ENCODE measurements at places on chromosomes 5 and 9.

DNA sequence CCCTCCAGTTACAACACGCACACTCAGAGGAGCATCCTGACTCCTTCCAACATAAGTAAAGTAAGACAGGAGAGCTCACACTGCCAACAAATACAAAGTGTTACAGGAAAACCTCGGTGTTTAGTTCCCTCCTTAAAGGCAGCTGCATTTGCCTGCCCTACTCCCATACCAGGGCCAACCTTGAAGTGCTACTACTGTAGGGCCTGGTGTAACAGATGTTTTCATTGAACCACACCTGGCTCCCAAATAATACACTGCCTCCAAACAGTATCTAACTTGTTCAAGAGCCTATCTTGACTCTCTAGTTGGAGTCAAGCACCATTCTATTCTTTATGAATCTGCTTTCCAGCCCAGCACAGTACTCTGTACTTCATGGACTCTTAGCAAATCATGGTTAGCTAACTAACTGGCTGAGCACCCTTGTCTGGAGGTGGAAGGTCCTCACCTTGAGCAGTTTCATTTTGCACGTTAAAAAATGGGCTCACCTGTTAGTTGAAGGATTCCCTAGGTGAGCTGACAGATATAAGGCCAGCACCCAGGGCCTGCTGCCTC is 34.6 kb downstream of the TTC39B start:
- no peak for DNase-seq

GRCh38 chr5:107469485-107470294 is 201.0 kb downstream of the EFNA5 start:
- DNase-seq, result no peak

DNA sequence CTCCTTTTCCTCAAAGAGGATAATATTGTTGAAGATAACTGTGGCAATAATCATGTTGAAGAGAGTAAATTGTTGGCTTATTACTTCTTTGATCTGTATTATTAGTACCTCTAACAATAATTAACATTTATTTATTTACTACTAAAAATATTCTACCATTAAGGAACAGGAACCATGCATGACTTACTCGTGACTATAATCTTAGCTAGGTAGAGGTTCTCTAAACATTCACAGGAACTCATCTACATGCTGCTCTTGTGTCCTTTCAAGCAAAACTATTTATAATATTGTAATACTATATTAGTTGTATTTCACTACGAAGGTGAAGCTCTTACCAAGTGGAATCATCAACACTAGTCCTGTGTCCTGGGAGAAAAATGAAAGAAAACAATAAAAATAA is 3.1 kb downstream of the SOX30 start:
- no peak for DNase-seq

GRCh38 chr5:82362636-82363035 is 84.5 kb upstream of the RPS23 start:
- DNase-seq, result no peak

GRCh38 chr5:154506049-154506715 is 28.2 kb upstream of the HAND1 start:
- DNase-seq, result no peak

DNA sequence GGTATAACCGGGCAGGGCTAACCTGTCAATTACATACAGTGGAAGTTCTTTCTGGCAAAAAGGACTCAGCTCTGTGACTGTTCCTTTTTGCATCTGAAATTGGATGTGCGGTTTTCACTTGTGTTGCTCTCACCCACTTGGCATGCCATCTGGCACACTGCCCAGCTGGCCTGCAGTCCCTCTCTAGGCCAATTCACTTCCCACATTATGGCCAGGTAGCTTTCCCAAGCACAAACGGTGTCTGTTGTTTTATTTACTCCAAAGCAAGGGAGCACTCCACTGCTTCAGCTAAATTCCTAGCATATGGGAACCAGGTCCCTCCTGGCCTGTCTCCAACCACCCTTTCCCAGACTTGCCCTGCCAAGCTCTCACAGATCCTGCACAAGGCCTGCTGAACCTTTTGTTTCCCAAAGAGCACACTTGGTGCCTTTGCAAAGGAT is 132.5 kb downstream of the SEMA6A start:
- no peak for DNase-seq

- DNase-seq, result no peak
Observed at GRCh38 chr5:66560371-66560770, 35.8 kb upstream of the MAST4 start.

DNA sequence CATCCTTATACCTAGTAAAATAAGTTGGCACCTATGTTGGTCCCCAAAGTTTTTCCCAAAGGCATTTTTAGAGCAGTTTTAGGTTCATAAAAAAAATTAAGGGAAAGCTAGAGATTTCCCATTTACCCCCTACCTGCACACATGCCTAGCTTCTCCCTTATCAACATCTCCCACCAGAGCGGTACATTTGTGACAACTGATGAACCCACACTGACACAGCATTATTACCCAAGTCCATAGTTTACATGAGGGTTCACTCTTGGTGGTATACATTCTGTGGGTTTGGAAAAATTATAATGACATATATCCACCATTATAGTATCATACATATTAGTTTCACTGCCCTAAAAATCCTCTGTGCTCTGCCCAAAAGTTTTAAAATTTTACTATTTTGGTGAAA is 12.0 kb downstream of the RAD1 start:
- DNase-seq, result no peak

GRCh38 chr9:134391319-134392231 is 65.3 kb downstream of the RXRA start:
- peak; percentile 77 for DNase-seq

- DNase-seq, result no peak
Observed at GRCh38 chr5:83641946-83642345, 78.7 kb downstream of the HAPLN1 start.

- DNase-seq, result peak; percentile 67
Observed at GRCh38 chr9:21465859-21466518, 16.1 kb downstream of the IFNE start.

GRCh38 chr5:11075035-11075805 is 314.2 kb upstream of the DAP start:
- no peak for DNase-seq

DNA sequence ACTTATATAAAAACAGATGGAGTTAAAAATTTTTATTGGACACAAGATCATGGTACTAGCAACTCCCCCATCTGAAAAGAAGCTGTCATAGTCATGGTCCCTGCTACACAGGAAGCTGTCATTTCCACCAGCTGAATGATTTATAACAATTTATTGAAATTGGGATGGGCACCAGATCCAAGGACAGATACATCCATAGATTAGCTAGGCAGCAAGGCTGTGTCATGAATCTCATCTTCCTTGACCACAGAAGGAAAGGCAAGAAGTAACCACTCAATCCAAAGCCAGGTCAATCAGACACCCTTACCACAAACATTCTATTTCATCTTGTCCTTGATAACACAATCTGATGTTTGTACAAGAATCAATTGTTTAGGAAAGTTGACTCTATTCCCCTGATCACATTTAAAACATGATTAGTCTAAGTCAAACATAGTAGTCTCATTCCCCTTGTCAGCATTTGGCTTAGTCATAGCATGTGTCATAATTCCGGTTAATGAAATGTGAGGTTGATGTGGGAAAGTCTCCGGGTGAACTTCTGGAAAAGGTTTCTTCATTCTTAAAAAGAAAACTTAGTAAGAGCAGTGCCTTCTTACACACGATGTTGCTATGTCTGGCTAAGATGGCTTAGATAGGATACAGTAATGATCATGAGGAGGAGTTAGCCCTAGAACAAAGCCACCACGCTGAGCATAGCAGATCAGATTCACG is 462.6 kb upstream of the PAPPA start:
- no peak for DNase-seq

GRCh38 chr9:16236882-16237281 is 633.6 kb downstream of the BNC2 start:
- no peak for DNase-seq

DNA sequence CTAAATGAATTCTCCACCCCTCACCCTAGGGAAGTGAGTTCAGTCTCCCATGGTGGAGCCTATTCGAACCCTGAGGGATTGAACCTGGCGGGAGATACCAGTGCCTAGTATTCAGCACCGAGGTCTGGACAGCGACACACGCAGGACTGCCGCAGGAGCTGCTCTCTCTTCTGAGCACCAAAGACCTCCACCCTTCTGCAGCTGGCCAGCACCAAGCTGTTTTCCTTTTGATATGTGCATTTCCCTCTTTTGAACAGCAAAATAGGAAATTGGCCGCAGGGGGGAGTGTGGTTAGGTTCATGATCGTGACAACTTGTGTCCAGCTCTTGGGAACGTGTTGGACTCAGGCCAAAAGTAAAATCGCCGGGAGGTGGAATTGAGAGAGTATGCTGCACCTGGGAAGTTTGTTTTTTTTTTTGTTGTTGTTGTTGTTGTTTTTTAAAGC is 1.2 kb upstream of the PCSK1 start:
- DNase-seq, result peak; percentile 8

DNA sequence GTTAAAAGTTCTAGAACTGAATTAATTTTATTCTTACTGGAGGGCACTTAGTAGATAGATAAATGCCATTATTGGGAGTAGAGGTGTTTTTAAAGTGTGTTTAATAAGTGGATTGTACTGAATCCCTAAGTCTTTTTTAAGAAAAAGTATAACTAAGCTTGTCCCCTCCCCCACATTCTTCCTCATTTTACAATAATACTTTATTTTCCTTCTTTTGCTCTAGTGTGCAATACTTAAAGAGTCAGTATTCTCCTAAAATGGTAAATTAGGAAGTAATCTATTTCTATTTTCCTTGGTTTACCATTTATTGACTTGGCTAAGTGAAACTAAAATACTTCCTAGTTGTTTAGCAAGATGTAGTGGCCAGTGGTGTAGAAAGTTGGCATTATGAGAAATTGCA is 11.6 kb downstream of the UBLCP1 start:
- DNase-seq, result no peak

- no peak for DNase-seq
Observed at GRCh38 chr9:128555180-128555721, 2.9 kb downstream of the SPTAN1 start.

GRCh38 chr5:150556859-150557508 is 49.1 kb downstream of the NDST1 start:
- DNase-seq, result no peak

DNA sequence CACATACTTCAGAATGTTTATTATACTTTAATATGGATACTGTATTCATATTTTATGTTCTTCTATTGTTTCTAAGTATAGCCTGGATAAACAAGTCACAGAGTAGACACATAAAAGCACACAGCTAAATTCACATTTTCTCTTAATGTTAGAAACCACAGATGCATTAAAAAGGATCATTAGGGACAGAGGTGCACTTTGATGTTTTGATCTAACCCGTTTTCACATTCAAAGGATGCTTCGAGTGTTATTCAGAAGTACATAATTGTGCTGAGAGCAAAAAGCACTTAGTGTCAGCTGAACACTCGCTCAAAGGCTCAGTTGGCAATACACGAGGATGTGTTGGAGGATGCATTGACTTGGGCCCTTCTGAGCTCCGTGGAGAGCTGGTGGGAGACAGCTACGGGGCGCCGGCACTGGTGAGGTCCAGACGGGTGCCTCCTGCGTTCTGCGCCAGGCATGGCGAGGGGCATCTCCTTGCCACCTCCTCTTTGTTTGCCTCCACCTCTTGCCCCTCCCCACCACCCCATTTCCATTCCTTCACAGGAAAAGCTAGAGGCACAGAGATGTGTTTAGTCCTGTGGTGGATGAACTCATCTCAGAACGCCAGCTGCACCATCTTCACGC is 35.5 kb downstream of the MED10 start:
- DNase-seq, result no peak

DNA sequence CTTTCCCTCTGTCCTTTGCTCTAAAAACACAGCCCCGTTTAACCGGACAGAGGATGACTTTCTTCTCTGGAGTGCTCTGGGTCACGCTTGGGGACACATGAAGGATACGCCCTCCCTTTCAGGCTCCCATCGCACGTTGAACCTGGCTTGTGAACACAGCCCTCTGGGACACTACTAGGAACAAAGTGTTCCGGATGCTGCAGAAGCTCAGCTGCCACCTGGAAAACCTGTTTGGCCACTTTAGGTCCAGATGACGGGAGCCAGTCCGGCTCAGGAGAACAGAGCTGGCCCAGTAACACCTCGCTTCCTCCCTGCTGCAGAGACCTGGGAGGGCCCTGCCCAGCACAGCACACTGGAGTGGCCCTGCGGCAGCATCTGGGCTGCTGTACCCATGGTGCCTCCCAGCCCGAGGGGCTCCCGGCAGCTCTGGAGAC is 60.1 kb downstream of the GADD45G start:
- no peak for DNase-seq

GRCh38 chr5:1747803-1748085 is 51.9 kb downstream of the MRPL36 start:
- no peak for DNase-seq

DNA sequence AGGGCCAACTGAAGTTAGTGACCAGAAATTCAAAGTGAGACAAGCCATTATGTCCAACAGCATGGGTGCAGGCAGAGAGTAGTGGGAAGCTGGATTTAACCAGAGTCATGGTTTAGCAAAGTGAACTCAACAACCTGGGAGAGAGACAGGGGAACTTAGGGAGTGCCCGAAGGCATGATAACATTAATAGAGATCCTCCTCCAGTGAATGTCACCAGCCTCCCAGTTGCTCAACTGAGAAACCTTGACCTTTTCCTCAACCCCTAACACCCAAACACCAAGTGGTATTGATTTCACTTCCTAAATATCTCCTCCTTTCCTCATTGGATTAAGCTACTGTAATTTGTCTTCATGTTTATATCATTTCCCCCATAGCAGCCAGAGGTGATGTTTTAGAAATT is 42.6 kb downstream of the HMGCS1 start:
- no peak for DNase-seq

DNA sequence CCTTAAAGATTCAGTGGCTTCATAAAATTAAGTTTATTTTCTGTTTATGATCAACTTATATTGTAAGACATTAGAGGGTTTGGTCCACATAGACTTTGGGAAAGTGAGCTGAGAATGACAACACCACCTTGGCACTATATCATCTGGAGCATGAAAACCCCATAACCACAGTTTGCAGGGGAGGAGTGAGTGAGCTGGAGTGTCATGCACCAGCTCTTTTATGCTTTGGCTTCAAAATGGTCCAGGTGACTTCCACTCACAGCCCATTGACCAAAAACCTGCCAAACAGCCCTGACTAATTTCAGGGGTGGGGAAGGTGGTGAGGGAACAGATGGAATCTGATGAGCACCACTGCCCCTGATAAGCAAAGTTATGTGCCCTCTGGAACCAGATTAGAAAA is 295.8 kb downstream of the DMRTA1 start:
- no peak for DNase-seq

DNA sequence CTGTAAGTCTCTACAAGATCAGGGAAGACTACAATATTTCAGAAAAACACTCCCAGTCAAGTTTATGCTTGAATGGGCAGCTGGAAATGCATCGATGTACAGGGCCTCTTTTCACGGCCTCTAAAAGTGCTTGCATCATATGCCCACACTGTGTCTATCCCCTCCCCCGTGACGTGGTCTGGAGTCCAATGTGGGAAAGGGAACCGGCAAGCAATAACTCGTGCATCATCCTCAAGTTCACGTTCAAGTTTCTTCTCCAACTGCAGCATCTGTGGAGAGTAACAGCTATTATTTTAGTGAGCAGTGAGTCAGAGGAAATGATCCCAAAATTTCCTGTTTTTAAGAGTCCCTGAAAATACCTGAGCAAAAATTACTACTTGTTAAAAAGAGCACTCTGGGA is 22.3 kb downstream of the ATPSCKMT start:
- DNase-seq, result no peak

- DNase-seq, result no peak
Observed at GRCh38 chr9:137454145-137454596, 5.0 kb downstream of the NSMF start.

All from CD4-positive, alpha-beta T cell treated with Interleukin-2 at 100 ng/mL for 4 hours (primary cell).